Stimulated activated CD4-positive, alpha-beta T cell treated with anti-CD3 and anti-CD28 coated beads, Interleukin-12 subunit alpha, Interleukin-12 subunit beta, amount 100 ng/mL, for 4 hours (primary cell): ENCODE measurements at places on chromosomes 1 and 21.

DNA sequence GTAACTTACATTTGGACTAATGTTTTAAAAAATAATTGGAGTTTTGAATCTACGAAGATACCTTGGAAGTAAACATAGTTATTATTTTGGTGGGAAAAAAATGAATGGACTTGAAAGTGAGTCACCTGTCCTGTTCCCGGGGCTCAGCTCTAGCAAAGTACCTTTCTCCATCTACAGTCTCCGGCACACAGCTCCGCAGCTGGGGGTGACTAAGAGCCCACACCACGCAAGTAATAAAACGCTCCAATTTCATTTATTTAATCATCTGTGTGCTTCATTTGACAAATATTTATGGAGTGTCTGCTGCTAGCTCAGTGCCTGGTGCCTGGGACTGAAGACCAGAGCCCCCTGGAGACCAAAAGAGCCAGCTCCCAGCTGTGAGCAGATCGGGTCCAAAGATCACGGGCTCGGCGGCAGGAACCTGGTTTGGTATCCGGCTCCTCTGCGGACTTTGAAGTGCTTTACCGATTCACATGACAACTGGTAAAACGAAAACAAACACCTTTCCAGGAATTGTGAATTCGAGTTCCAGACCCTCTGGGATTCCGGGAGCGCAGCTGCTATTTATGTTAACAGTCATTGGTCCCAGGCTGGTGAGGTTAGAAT, 1.7 kb upstream of the RIPK4 start:
- DNase-seq = no peak

- DNase-seq = no peak
These were observed 32.6 kb downstream of the CFH start for GRCh38 chr1:196684476-196684875.

- DNase-seq = no peak
These were observed 141.4 kb upstream of the CXADR start for GRCh38 chr21:17371450-17371849.

- DNase-seq = no peak
These were observed 54.9 kb downstream of the KCNK1 start for GRCh38 chr1:233668725-233669294.

DNA sequence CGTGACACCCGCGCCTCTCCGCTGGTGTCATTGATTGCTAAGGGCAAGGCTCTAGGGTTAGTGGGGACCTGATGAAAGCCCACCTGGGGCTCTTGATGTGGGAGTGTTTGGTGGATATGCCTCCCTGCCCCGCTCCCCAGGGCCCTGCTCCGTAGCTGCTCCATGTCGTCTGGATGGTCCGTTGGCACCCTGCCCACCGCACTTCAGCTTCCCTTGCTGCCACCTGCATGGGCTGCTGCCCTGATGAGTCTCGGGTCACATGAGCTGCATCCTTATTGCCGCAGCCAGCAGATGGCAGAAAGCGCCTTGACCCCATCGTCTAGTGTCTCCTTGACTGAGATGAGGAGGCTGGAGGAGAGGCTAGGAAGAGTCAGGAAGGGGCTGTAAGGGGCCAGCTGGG, 439.4 kb downstream of the CAMTA1 start:
- DNase-seq = no peak

GRCh38 chr1:157286646-157287420, 148.6 kb upstream of the ETV3 start:
- DNase-seq = no peak

DNA sequence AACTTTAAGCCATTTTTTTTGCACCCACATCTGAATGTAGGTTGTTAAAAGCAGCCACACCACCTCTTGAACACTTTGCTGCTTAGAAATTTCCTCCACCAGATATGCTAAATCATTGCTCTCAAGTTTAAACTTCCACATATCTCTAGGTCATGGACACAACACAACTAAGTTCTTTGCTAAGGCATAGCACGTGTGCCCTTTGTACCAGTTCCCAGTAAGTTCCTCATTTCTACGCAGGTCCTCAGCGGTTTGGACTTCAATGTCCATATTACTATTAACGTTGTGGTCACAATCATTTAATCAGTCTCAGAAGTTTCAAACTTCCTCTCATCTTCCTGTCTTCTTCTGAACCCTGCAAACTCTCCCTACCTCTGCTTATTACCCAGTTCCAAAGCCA, 661.6 kb upstream of the PKN2 start:
- DNase-seq = no peak

DNA sequence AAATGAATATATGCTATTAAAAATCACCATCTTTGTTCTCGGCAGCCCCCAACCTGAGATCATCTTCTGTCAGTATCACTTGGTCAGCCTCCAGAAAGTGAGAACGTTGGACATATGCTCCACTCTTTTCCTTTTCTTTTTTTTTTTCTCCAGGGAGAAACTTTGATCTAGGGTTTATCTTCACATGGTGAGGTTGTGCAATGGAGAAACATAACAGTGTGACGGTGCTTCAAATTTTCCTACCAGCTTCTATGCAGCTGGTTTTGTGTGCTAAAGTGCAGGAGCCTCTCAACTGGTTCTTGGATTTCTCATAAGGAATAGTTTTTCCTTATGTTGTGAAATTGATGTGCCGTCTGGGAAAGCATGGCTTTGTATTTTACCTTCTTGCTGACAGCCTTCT, 1202.9 kb downstream of the NCAM2 start:
- no peak for DNase-seq

- DNase-seq = no peak
These were observed 458.9 kb downstream of the LMO4 start for GRCh38 chr1:87787551-87787950.

- no peak for DNase-seq
These were observed 270.7 kb downstream of the KAZN start for GRCh38 chr1:14869187-14869586.

DNA sequence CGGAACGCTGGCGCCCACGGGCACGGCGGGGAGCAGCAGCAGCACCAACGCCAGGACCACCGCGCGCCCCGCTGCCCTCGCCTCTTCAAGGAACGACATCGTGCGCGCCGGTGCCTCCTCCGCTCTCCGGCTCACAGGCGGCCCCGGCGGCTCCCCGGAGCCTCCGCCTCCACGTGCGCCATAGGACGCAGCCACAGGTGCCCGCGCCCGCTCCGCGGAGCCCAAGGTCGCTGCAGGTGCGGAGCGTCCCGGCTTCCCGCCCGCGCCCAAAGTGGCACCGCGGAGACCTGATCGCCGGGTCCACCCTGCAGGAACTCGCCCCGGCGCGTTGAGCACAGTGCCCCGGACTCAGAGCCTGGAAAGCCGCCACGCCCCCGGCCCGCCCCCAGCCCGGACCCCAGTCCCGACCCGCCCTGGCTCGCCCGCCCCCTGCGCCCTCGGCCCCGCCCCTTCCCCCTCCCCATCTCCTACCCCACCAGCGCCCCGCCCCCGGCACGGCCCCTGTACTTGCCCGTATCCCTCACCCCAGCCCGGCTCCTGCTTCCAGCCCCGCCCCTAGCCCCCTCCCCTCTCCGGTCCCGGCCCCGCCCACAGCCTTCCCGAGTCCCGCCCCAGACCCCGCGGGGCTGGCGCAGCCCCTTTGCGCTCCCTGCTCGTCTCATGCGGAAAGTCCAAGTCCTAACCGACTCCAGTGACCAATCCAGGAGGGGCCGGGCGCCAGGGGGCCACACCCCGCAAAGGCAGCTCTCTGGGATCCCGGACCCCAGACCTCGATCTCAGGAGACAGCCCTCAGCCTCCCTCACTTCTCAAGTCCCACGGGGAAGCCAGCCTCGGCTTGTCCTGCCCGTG, at the start of gene MEGF6:
TSS of gene MEGF6 (minus strand) at position 339 of the 850 bp plus-strand sequence. CDS start at position 99, 240 bp downstream.
- peak; percentile 77 for DNase-seq

- DNase-seq = no peak
These were observed 3.8 kb upstream of the MYOG start for GRCh38 chr1:203089651-203090045.

GRCh38 chr1:15412175-15412800, 2.6 kb downstream of the EFHD2 start:
- DNase-seq = no peak

- DNase-seq = no peak
These were observed 235.5 kb upstream of the RRP15 start for GRCh38 chr1:218049641-218050040.

GRCh38 chr1:154725865-154726264, 117.9 kb upstream of the ADAR start:
- no peak for DNase-seq

DNA sequence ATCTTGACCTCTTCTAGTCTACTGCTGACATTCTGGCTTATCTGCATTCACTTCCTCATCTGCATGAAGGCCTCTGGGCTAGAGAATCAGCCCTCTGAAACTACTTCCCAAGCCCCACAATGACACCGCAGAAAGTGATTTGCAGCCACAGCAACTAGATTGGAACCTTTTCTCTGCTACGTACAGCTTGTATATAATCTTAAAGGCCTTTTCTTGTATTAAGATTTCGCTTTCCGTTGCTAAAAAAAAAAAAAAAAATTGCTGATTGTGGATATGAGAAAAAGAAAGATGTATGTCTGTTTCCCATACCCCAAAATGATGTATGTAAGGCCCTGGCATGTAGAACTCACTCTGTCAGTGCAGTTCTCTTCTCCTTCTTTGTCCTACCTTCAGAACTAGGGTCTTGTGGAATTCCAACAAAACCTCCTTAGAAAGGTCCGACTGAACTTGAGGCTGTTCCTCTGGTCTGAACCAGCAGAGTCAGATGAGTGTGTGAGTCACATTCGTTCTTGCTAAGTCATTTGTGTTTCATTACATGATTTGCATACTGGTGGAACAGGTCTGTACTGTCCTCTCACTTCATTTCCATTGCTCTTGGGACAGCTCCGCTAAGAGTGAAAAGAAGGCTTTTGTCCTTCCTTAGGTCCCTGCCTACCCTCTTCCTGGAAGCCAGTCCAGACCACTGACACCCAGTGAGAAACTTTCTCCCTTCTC, 62.7 kb downstream of the PLPP3 start:
- no peak for DNase-seq

- no peak for DNase-seq
These were observed 4.9 kb downstream of the TPM3 start for GRCh38 chr1:154186852-154187501.

- no peak for DNase-seq
These were observed 164.2 kb downstream of the HIVEP3 start for GRCh38 chr1:41754540-41754939.

GRCh38 chr21:37335053-37335452, 31.5 kb upstream of the DYRK1A start:
- no peak for DNase-seq

DNA sequence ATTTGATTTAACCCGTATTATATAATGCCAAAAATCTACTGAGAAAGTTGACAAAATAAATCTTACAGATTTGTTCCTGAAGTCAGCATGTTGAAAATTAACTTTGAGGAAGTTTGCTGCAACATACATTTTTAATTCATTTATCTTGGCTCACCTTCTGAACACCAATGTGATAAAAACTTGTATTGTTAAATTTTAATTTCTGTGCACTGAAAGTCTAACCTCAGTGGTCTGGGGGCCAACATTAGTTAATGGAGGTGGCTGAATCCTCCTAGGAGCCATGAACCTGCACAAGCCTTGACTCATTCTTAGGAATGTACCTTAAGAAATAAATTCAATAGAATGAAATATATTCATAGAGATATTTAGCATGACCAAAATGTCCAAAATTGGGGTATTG, 95.3 kb downstream of the ADSS2 start:
- no peak for DNase-seq
